RKO (cell line): ENCODE measurements at places on chromosomes 5 and 9.

GRCh38 chr5:149399775-149400174 is 20.7 kb upstream of the IL17B start:
- no peak for DNase-seq

DNA sequence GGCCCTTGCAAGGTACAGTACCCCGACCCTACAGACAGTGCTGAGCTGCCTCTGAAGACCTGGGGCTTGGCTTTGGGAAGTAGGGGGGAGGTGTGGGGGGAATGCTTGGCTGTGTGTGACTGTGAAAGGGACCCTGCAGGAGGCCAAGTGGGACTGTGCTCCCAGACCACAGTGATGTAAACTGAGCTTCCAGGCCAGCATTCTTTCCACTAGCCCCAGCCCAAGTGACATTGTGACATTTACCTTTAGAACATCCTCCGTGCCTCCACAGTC is 31.2 kb downstream of the HMCN2 start:
- DNase-seq = no peak

GRCh38 chr5:78268356-78268755 is 26.1 kb downstream of the AP3B1 start:
- DNase-seq = no peak

- no peak for DNase-seq
Measured at GRCh38 chr9:86955561-86955960, 8.3 kb upstream of the GAS1 start.

DNA sequence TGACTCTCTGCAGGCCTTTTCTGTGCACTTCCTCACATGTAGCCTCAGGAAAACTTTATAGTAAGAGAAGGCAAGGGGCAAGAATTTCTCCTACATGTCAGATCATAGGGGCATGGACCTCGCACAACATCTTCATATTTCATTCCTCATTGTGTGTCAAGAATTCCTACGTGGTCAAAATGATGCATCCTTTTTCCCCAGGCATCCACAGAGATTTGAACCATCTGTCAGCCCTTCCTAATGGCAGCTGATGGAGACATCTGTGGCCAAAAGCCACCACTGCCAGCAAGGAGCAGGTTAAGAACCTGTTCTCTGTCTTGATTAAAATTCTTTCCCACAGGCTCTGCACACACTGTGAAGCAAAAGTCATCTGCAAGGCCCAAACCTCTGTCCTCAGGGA is 42.5 kb downstream of the MFAP3 start:
- DNase-seq = no peak

DNA sequence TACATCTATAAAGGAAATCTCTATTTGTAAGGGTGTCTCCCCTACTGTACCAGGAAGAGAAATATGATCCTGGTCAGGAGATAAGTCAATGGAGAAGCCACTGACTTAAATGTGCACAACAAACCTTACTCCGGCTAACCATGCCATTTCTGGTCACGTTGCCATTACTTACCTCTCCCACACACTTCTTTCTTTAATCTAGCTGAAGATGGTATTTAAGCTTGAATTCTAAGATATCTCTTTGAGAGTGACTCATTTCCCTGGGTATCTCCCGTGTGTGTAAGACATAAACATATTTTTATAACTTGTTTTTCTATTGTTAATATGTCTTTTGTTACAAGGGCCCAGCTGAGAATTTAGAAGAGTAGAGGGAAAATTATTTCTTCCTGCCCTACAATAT is 296.6 kb downstream of the SEMA5A start:
- no peak for DNase-seq

GRCh38 chr5:60649288-60649917 is 50.6 kb downstream of the DEPDC1B start:
- DNase-seq = peak; percentile 67
